HFF-Myc (cell line): ENCODE measurements at places on chromosomes 16 and 17.
A peak's percentile ranks its signal among the peaks of the same experiment; 100 is the strongest.

- no peak for DNase-seq
Measured at GRCh38 chr16:67930678-67931211, 917 bp downstream of the CTRL start.

- DNase-seq = no peak
Measured at GRCh38 chr17:18955009-18955408, 3.0 kb downstream of the SLC5A10 start.

GRCh38 chr17:59763861-59764260 is 56.4 kb downstream of the VMP1 start:
- DNase-seq = no peak

DNA sequence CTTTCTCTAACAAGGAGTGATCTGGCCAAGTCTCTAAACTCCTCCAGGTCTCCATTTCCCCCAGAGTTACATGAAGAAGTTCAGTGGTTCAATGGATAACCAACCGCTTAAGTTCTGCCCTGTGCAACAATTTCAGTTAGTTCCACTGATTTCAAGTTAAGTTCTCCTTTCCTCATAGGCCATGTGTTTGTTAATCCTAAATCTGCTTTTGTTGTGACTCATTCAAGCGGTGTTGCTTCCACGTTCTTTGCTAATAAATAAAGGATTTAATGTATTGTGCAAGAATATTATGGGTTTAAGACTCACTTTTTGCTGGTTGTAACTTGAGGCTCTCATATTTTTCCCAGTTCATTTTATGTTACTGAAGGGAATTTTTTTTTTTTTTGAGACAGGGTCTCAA is 36.3 kb downstream of the GNA13 start:
- DNase-seq = peak; percentile 53

DNA sequence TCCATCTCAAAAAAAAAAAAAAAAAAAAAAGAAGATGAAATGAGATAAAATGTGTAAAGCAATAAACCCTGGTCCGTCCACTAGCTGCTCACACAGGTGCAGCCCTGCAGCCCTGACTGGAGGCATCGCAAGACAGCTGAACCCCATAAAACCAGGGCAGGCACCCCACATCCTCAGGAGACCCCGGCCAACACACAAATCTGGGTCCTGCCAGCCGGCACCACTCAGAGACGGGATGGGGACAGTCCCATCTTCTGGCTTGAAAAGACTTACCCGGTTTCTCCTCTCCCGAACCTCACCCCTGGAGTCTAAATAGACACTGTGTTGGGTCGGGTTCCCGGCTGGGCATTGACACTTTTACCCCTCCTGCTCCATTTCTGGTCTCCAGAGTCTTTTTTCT is 52.7 kb upstream of the TNRC6C start:
- DNase-seq = no peak

- DNase-seq = no peak
Measured at GRCh38 chr17:33154869-33155455, 138.1 kb downstream of the ASIC2 start.

- peak; percentile 65 for DNase-seq
Measured at GRCh38 chr17:66272811-66273585, 29.4 kb upstream of the PRKCA start.

- no peak for DNase-seq
Measured at GRCh38 chr16:81615411-81615810, 163.7 kb upstream of the PLCG2 start.

GRCh38 chr16:30748634-30749445 is 615 bp downstream of the PHKG2 start:
- DNase-seq = no peak

DNA sequence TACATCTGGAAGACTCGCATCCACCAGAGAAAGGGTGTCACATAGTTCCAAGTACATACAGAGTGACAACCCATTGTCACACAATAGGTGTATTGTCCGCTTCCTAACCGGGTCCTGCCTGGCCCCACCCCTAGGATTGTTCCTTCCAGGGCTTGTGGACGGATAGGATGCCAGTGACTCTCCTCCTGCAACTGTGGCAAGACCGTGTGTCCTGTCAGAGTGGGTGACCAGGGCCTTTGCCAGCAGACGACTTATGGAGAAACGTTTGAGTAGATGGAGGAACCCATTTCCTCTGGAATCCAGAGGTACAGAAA is 258.4 kb downstream of the CPPED1 start:
- DNase-seq = no peak

GRCh38 chr16:75647112-75647491 is 363 bp downstream of the KARS1 start:
- DNase-seq = no peak

- DNase-seq = no peak
Measured at GRCh38 chr17:39628655-39629493, 2.1 kb downstream of the PPP1R1B start.

GRCh38 chr17:44277976-44278375 is 10.0 kb upstream of the SLC4A1 start:
- DNase-seq = no peak

DNA sequence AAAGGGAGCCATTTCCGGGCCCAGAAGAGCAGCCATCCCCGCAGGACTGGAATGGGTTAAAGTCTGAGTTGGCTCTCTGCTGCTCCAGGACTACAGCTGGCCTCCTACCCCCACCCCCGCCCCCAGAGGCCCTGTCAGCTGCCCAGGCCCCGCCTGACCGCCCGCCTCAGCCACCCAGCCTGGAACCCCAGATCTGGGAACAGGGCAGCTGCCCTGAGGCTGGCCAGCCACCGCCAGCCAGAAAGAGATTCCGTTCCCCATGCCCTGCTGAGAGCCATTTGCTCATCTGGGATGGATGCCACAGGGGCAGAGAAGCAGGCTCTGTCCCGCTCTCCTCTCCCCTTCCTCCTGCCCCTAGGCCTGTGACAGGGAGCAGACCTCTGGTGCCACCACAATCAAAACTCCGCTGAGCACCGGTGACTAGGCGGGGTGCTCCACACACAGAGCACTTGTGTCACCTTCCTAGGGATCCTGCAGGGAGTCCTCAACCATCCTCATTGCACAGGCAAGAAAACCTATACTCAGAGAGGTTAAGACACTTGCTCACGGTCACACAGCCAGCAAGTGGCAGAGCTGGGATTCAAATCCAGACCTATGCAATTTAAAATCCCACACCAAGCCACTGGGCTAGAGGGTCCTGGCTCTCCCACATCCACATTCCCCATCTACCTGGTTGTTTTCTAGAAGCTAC is 44.1 kb downstream of the ZNF423 start:
- DNase-seq = no peak

DNA sequence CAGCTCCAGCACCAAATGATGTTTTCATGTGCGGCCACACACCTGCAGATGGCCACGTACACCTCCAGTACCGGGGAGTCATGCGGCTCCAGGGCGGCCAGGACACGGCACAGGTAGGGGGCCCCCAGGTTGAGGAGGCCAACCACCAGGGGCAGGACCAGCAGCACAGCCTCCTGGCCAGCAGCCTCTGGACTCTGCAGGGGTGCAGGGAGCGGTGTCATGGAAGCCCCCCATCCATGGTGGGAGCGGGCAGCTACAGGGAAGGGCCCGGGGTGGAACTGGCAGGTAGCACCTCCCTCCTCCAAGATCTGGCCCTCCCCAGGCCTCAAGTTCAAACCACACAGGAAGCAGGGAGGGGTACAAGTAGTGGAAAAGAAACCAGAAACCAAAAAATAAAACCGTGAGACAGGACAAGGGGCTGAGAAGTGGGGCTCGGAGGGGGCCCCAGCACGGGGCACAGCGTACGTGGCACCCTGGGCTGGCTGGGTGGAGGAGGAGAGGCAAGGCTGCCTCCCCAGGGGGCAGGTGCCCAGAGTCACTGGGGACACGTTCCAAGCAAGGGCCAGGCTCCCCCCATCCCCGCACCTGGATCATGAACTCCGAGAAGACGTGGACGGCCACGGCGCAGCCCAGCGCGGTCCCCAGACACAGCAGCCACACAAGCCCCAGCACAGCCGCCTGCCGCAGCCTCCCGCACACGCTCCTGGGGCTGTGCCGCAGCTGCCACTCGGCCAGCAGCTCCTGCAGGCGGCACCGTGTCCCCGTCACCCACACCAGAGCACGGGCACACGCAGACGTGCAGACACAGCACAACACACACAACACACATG is 7.4 kb downstream of the TMC6 start:
- DNase-seq = no peak

GRCh38 chr16:47064775-47065174 is 79.0 kb downstream of the NETO2 start:
- DNase-seq = no peak

DNA sequence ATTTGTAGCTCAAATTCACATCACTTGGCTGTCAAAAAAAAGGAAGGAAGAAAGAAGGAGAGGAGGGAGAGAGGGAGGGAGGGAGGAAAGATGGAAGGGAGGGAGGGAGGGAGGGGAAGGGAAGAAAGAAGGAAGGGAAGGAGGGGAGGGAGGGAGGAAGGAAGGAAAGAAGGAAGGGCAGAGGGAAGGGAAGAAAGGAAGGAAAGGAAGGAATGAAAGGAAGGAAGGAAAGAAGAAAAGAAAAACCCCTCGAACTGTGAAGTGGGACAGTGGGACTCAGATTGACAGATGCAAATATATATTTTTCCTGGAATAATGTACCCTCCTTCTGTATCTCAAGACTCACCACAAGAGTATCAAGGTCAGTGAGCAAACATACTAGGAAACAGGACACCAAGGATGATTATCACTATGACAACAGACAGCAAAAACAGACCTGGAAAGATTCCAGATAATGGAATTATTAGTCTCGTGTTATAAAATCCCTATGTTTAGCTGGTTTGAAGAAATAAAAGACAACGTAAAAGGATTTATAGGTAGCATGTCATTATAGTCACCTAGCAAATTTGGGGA is 24.2 kb upstream of the ABCA3 start:
- DNase-seq = no peak

- DNase-seq = no peak
Measured at GRCh38 chr17:56502120-56502654, 91.3 kb upstream of the NOG start.

- peak; percentile 60 for DNase-seq
Measured at GRCh38 chr17:49730078-49730784, 22.5 kb upstream of the SLC35B1 start.

DNA sequence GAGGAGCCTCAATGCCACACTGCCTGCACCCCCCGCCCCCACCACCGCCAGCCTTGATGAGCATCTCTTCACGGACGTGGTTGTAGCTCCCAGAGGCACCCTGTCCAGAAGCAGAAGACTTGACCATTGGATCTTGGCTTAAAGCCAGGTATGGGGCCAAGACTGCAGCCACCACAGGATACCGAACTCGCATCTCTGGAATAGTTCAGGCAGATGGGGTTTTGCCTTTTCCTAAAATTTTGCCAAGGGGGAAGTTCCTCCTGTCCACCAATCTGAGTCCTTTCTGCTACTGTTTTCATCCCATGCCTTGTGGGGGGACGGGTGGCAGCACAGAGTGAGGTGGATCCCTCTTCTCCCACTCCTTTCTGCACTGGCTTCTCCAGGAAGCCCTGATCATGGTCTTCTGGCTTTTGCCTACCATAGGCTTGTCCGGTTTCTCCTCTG is 939 bp downstream of the CORO6 start:
- no peak for DNase-seq

GRCh38 chr16:359871-360697 is 7.6 kb upstream of the AXIN1 start:
- DNase-seq = no peak

GRCh38 chr16:87077750-87078127 is 239.5 kb downstream of the C16orf95 start:
- no peak for DNase-seq

- DNase-seq = no peak
Measured at GRCh38 chr16:6725634-6726331, 606.9 kb upstream of the RBFOX1 start.

DNA sequence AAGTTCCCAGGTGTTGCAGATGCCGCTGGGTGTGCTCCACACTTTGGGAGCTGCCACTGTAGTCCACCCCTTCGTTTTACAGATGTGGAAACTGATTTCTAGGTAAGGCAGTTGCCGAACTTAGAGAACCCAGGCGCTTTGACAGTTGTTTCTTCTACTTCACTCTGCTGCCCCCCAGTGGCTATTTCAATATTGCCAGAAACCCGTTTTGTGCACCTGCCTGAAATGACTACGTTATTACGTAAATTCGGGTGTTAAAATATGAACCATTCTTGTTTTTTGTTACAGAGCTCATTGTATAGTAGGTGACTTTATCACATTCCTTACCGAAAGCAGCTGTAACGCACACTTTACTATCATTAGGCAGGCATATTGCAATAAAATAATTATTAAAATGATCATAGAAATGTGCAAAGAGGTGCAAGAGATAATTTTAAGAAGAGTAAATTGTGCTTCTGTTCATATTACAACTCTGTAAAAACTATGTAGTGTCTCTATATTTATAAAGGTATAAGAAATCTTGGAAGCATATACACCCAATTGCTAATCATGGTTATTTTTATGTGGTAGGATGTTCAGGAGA is 44.9 kb downstream of the OTOA start:
- peak; percentile 26 for DNase-seq
